ENCODE measurements at places on chromosomes 11 and 22. TPM values are rescaled to one million over a fixed set of nuclear protein-coding genes. Genes with fewer than 3 reads are reported as not detected.

DTX4 gene
- 44.9 TPM for polyA plus RNA-seq

BMAL1 gene
- 13.7 TPM for polyA plus RNA-seq

DNA sequence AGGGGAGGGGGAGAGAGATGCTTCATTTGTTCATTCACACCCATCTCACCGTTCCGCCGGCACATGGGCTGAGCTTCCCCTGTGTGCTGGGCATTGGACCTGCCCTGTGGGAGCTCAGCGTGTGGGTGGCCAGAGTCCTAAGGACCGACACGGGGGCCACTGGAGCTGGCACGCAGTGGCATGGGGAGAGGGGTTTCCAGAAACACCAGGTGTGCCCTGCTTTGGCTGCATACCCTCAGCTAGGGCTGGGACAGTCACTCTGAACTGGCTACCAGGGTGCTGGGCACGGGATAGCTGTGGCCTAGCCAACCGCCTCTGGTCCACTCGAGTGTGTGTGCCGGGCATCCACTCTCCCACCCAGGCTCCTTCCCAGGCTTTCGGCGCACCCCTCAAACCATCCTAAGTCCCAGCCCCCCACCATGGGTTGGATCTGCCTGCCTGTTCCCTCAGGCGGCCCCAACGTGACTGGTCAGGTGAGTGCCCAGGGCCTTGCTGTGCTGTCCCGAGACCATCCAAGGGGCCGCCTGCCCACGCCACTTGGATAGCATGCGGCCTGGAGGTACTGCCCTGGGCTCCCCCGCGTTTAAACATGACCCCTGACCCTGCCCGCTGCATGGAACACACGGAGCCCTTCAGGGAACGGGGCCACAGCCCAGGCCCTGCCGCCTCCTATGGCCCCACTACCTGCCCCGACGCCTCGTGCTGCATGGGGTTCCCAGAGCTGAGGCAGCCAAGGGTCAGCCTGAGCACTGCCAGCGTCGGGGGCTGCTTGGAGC is 51.6 kb upstream of the LINC01488 start:
- DNase-seq: no peak

- DNase-seq: no peak
Observed at GRCh38 chr11:91104237-91104636, 881.4 kb upstream of the CHORDC1 start.

- no peak for DNase-seq
Observed at GRCh38 chr22:43967069-43967468, 11.8 kb downstream of the SAMM50 start.

GRCh38 chr11:103322821-103323220 is 213.6 kb downstream of the DYNC2H1 start:
- DNase-seq: no peak

GRCh38 chr11:19803506-19803998 is 90.9 kb downstream of the NAV2 start:
- no peak for DNase-seq

- no peak for DNase-seq
Observed at GRCh38 chr11:17439316-17439782, 37.3 kb downstream of the ABCC8 start.

GRCh38 chr22:27982630-27983180 is 63.6 kb upstream of the PITPNB start:
- DNase-seq: no peak

GRCh38 chr11:122733318-122733717 is 77.8 kb downstream of the UBASH3B start:
- no peak for DNase-seq

- no peak for DNase-seq
Observed at GRCh38 chr22:31350410-31350863, 4.3 kb upstream of the PATZ1 start.

DNA sequence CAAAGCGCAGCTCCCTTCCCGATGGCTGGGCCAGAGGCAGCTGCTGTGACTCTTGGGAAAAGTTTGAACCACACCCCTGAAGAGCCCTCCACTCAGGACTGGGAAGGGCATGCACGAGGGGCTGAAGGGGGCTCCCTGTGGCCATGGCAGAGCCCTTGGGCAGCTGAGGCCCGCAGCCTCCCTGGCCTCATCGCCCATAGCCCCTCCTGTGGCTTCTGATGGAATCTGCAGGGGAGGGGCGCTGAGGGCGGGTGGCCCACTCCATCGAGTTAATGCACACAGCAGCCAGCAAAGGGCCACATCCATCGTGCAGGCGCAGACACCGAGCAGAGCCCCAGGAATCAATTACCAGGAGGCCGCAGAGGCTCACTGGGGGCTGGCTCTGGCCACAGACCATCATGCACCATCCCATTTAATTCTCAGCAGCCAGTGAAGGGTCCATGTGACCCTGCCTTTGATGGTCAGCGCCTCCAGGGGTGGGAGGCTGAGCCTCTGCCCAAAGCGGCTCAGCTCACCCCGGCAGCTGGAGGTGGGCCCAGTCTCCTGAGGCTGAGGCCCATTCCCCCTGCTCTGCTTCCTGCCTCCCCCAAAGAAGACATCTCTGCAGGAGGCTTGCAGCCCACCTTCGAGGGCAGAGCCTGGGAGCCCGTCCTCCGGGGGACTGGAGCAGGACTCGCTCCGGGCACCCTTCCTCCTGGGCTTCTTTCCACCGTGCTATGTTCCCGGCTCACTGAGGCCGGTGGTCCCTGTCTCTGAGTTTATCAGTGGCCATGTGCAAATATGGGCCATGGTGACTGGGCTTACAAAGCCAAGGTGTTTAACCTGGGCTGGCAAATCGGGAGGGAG is 1410.2 kb downstream of the BRD1 start:
- no peak for DNase-seq

All from left renal cortex interstitium (tissue), 4 donors.